Activated CD8-positive, alpha-beta memory T cell treated with anti-CD3 and anti-CD28 coated beads for 48 hours (primary cell): ENCODE measurements at places on chromosomes 3 and 15.

- no peak for DNase-seq
Observed at GRCh38 chr3:23277688-23278087, 74.6 kb downstream of the UBE2E2 start.

DNA sequence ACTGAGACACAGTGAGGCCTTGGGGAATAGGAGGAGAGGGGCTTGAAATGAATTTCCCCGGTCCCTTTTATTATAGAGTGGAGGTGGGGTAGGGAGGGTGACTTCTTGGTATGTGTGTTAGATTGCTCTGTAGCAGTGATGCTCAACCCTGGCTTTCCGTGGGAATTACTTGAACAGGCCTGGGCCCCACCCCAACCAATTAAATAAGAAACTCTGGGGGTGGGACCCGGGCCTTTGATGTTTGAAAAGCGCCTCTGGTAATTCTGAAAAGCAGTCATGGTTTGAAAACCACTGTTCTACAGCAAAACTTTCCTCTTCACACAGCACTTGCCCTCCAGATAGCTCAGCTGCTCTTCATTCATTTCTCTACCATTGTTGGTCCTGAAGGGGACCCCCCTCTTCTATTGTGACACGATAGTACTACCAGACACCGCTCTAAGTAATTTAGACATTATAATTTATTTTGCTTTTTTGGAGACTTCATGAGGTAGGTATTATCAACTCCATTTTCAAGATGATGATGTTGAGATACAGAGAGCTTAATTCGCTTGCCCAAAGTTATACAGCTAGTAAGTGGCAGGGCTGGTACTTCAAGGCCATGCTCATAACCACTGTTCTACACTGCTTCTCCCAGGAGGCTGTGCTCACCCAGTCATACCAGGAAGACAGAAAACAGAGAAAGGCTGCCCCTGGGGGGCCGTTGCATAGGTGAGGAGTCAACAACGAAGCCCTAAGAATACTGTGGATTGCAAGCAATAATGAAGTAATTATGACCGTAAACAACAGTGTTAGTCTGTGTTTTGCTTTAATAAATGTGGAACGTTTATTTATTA, 176.2 kb downstream of the PEX5L start:
- no peak for DNase-seq

DNA sequence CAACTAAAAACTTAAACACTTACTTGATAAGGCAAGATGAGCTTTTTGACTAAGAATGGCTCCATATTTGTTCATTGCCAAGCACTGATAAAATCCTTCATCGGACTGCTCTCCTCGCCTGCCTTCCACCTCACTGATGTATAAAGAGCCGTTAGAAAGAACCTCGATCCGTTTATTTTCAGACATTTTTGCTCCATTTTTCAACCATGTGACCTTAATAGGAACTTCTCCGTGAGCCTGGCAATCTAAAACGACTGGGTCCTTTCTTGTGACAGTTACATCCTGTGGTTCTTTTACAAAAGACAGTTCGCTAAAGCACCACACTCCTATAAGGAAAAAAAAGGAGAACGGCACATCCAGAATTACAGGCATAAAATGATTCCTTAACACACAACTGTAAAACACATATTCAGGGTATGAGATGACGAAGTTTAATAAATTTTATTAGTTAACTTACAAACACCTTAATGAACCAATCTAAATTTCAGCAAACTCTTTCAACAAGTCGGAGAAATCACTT, 2.5 kb downstream of the PRTG start:
- no peak for DNase-seq

GRCh38 chr3:88307666-88308065, 157.9 kb downstream of the C3orf38 start:
- no peak for DNase-seq

GRCh38 chr3:118734664-118735063, 300.0 kb downstream of the IGSF11 start:
- no peak for DNase-seq
